ENCODE measurements at places on chromosomes 7 and 10. TPM values are rescaled to one million over a fixed set of nuclear protein-coding genes. Genes with fewer than 3 reads are reported as not detected.

GRCh38 chr10:97713339-97713825 lies at the start of gene MARVELD1:
MARVELD1 (plus strand) TSS chr10:97713730; CDS start chr10:97713877, 147 bp downstream.
- peak; percentile 92 for DNase-seq

- peak; percentile 31 for DNase-seq
Measured at GRCh38 chr7:102454468-102454867, 10.2 kb downstream of the ALKBH4 start.

GRCh38 chr10:78752221-78752620 lies 316.5 kb upstream of the ZMIZ1 start:
- no peak for DNase-seq

DNA sequence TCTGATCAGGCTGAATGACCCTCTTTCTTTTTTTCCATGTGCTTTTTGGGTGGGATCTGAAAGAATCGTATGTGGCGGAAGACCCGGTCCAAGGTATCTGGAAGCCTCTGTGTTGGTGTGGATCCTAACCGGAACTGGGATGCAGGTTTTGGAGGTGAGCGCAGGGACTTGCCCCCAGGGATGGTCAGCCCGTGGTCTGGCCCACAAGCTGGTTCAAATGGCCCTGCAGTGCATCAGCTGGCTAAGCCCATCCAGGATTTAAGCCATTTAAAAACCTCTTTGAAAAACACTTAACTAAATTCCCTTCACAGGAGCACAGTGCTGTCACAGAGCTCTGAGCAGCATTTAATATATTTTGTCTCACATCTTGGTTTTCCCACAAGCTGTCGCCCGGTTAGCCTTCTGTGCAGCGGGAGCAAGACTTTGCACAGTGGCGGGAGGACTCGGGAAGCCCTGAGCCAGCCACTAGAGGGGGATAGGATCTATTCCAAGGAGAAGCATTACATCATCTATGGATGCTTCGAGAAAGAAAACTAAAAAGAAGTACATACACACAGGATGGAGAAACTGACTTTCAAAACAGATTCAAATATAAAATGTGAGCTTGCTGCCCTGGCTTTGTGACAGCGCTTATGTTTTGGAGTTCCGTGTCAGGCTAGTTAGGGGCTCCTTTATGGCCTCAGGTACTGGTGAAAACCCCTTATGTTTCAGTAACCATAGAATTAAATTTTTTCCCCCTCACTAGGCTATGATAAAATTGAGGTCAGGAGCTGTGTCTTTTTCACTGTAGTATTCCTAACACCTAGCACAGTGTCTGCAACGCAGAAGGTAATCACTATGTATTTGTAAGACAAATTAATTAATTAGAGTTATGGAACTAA lies 11.3 kb downstream of the CPA2 start:
- peak; percentile 84 for DNase-seq

DNA sequence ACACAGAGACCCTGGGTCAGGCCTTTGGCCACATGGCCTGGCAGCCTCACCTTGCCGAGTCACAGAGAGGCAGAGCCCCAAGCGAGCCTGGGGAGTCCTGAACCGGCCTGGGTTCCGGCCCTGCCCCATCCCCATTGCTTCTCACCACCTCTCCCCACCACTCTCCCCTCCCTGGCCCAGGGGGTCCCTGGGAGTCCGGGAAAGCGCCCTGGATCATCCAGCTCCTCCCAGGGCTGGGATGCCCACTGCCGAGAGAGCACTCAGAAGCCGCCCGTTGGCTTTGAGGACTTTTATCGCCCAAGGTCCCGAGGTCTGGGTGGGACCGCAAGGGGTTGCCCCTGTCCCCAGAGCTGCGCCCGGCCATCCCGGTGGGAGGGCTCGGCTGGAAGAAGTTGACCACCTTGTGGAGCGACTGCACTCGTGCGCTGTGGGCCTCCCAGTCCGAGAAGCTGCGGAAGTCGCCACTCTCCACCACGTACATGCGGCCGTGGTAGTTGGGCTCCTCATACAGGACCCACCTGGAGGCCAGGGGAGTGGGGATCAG lies 8.1 kb downstream of the CRYGN start:
- DNase-seq, result no peak

ZPBP gene
- polyA plus RNA-seq, result not detected

- DNase-seq, result peak; percentile 59
Measured at GRCh38 chr10:114822444-114823076, 980 bp downstream of the FHIP2A start.

- no peak for DNase-seq
Measured at GRCh38 chr7:107799647-107800264, 3.3 kb downstream of the SLC26A3 start.

- no peak for DNase-seq
Measured at GRCh38 chr7:91694351-91694841, 186.1 kb downstream of the MTERF1 start.

INSYN2A gene
- polyA plus RNA-seq, result 0.77 TPM

GRCh38 chr10:113160641-113161040 lies 210.6 kb downstream of the TCF7L2 start:
- no peak for DNase-seq

- no peak for DNase-seq
Measured at GRCh38 chr7:37205451-37205850, 243.2 kb downstream of the ELMO1 start.

PCLO gene
- polyA plus RNA-seq, result 8.6 TPM

DNA sequence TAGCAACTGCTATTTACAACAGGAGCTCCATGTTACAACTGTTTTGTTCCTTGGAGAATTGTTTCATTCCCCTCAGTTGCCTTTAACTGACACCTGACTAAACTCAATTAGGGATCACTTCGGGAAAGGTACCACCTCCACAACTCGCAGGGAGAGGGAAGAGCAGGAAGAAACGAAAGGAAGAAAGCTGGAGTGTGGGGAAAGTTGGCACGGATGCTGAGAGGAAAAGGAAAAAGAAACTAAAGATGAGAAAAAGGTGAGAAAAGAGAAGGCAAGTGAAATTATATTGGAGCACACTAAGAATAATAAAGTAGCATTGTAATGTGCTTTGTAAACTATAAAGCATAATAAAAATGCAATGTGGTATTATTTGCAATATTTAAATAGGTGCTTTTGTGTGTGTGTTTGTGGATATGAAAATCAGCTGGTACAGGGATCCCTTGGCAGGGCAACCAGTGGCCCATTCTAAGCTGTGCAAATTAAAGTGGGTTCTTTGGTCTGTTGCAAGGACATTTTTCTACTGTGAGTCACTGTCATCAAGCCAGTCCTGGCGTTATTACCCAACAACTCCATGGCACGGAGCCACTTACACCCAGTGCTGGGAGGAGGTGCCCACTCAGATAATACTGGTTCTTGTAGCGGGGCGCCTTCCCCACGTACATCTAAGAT lies 45.9 kb downstream of the HIPK2 start:
- no peak for DNase-seq

GRCh38 chr7:89145801-89146200 lies 350.3 kb upstream of the TEX47 start:
- DNase-seq, result no peak

- DNase-seq, result no peak
Measured at GRCh38 chr7:128676665-128677064, 4.6 kb downstream of the GARIN1A start.

DNA sequence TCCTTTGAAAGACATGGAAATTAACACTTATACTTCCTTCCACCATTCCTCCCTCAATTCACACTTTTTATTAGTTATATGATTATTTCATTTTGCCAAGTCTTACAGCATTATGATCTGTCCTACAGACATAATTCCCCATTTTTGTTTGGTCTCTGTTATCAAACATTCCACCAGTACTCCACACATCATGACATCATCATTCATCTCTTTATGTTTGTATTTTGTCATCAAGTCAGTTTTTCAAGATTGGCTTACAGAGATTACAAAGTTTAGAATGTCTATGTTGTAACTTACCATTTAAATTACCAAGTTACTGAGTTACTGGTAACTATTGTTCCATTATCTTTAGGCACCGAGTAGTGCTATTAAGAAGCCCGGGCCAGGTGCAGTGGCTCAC lies 150.2 kb downstream of the HTR7 start:
- no peak for DNase-seq

UPK3B gene
- 3.8 TPM for polyA plus RNA-seq

GSAP gene
- 0.63 TPM for polyA plus RNA-seq

OR2F2 gene
- polyA plus RNA-seq, result not detected

DNA sequence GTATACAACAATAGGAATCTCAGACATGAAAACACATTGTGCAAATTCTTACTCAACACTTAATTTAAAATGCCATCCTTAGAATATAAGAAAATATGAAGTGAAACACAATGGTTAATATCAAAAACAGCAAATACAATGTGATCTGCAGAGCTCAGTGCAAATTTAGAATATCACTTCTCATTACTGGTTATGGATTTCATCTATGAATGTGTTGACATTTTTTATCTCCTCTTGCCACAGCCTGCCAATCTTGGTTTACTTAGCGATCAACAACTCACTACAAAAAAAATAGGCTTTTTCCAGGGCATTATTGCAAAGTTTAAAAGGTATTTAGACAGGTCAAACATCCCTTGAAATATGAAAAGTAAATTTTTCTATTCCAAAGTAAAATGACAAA lies 25.0 kb upstream of the RNF148 start:
- no peak for DNase-seq

DNA sequence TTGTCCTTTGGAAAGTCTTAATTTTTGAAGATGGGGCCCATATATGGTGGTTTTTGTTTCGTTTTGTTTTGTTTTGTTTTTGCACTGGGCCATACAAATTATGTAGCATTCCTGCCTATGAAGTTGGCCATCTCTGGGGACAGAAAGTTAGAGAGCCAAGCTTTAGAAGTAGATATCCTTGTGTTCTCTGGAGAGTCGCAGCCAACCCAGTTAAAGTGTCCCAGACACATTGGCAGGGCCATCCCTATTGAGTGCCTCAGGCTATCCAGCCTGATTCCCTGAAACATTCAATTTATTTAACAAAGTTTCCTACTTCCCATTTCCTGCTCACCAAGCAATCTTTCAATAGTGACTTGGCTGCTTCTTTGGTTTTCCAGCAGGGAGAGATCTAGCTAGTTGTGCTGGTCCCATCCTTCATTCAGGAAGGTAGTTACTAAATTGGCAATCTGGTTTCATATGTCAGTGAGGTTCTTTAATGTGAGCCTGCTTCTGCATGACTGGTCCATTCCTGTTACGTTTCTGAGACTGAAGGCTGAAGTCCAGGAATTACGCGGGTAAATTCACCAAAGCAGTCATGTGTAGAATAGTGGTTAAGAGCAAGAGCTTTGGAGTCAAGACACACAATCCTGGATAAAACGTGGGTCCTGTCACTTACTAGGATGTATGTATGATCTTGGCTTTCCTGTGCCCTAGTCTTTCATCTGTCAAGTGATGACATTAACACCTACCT lies 49.3 kb upstream of the HBP1 start:
- no peak for DNase-seq

- DNase-seq, result no peak
Measured at GRCh38 chr7:151454305-151454704, 14.4 kb upstream of the CRYGN start.

DNA sequence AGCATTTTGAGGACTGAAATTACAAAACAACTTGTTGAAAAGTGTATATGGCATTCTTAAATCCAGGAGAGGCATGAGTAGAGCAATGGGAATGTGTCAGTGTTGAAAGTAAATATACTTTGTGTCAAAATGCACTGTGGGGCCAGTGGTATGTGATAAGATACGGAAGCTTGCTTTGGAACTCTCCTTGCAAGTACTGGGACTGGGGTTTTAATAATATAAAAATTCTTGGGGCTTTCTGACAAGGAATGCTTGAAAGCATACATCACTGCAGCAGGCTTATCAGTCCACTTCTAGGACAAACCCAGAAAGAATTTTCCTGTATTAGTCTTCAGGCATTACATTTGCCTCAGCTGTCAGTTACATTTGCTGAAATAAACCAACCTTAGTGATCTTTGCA lies 472.8 kb upstream of the FZD8 start:
- DNase-seq, result no peak

DNA sequence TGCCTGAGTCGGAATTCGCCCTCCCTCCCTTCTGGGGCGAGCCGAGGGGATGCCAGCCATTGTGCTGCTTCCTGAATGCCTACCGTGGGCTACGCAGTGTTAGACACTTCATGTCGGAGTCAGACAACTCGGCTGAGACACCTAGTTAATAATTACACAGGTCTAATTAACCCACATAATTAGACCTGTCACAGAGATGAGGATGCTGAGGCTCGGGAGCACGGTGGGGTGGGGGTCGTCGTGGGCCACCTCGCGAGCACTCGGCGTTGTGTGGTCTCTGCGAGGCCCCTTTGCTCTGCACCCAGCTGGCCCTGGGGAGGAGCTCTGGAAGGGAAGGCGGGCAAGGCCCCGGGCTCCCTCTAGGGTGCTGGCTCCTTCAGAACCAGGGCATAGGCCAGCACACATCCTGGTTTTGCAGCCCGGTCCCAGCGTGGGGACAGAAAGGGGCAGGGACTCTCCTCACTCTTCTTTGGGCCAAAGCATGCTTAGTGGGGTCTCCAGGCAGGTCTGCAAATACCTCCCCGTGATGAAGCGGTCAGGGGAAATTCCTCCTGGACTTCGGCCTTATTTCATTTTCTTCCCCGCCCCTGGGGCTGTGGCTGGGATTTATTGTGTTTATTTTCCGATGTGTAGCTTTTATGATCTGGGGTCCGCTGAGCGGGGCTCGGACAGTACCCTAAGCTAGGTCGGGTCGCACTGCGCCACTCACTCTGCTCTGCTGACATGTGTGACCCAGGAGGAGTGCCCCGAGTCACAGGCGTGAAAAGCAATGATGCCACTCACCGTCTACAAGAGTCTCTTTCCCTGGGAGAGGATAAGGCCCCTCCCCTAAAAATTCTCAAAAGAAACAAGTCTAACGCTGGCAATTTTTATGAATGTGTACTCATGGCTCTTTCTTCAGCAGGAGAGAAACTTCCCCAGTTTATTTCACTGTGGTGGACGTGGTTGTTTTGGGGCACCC lies 4.9 kb upstream of the FOXL3 start:
- DNase-seq, result no peak

GRCh38 chr7:157389951-157390730 lies 53.3 kb downstream of the DNAJB6 start:
- DNase-seq, result no peak

RELN gene
- polyA plus RNA-seq, result 0.10 TPM

GRCh38 chr7:30598121-30598876 lies 3.6 kb downstream of the GARS1 start:
- peak; percentile 18 for DNase-seq

GRCh38 chr10:109250152-109250551 lies 673.2 kb downstream of the XPNPEP1 start:
- no peak for DNase-seq

Measured in GM23338 (cell line).